C1 segment of cervical spinal cord (tissue), 14 donors: ENCODE measurements at places on chromosomes 1 and 21.

DNA sequence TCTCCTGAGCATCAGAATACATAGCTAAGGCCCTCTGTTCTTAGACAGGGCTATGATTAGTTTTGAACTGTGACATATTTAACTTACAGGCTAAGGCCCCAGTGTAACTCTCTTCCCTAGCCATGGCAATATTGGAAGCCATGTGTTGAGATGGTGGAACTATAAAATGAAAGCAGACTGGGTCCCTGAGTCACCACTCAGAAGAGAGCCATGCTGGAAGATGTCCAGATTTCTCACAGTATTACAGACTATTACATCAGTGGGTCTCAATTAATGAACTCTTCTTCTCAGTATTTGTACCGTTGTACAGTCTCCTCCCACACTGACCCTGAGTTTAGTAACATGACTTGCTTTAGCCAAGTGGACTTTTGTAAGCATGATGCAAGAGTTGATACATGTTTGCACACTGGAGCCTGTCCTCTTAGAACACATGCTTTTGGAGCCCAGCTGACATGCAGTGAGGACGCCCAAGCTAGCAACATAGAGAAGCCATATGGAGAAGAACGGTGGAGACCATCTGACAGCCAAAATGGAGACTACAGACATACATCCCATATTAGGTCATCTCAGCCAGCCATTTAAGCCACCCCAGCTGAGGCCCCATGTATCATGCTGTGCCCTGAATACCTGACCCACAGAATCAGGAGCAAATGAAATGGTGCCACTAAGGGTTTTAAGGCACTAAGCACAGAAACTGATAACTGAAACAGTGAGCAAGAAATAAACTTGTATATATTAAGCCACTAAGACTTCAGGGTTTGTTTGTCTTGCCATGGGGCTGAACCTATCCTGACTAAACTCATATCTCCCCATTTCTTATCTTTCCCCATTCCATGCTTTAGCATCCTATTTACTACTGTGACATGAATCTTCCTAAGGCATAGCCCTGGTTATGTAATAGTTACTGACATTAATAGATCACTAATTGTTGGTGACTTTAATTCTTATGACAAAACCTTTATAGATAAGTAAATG lies 24.4 kb downstream of the TBX15 start:
- DNase-seq: no peak

GRCh38 chr1:19360843-19361610 lies 48.9 kb downstream of the SLC66A1 start:
- no peak for DNase-seq

- peak; percentile 24 for DNase-seq
These were observed 19.4 kb downstream of the PLEKHO1 start for GRCh38 chr1:150168960-150169601.

- no peak for DNase-seq
These were observed 61.6 kb upstream of the ATP5PO start for GRCh38 chr21:33977017-33977720.

- DNase-seq: peak; percentile 68
These were observed 3.3 kb downstream of the NCMAP start for GRCh38 chr1:24558902-24559791.
